ENCODE measurements at places on chromosomes 12 and 14.

- peak; percentile 44 for DNase-seq
- H3K4me1 ChIP-seq, result peaks cover 43% of the 10 kb centered on the region
- no peak overlapping the region for H3K27ac ChIP-seq
- H3K36me3 ChIP-seq, result no peaks in the 10 kb centered on the region
- H3K27me3 ChIP-seq, result no peaks in the 10 kb centered on the region
Observed at GRCh38 chr12:1927051-1927680, 8.7 kb upstream of the CACNA2D4 start.

GRCh38 chr14:103862393-103862782, 15.0 kb upstream of the PPP1R13B start:
- no peak for DNase-seq
- H3K27ac ChIP-seq, result peak overlapping the region; percentile 83
- peaks cover 28% of the 10 kb centered on the region for H3K4me1 ChIP-seq
- no peaks in the 10 kb centered on the region for H3K36me3 ChIP-seq
- H3K4me3 ChIP-seq, result no peak overlapping the region

DNA sequence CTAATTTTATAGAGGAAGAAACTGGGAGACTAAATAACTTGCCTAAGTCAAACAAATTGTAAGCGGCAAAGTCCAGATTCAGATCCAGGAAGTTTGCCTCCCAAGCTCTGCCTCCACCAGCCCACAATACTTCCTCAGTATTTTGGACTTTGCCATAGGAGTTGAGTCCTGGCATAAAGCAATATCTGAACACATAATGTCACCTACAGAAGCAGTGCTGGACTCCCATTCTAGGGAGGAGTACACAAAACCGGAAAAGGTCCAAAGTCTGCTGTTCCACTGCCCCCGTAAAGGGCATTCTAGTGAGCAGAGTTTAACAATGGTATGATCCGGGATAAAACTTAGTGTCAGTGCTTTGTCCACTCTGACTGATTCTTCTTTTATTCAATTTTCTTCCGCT, 340.5 kb downstream of the FUT8 start:
- no peaks in the 10 kb centered on the region for H3K4me1 ChIP-seq
- H3K27me3 ChIP-seq, result no peaks in the 10 kb centered on the region
- no peak for DNase-seq

DNA sequence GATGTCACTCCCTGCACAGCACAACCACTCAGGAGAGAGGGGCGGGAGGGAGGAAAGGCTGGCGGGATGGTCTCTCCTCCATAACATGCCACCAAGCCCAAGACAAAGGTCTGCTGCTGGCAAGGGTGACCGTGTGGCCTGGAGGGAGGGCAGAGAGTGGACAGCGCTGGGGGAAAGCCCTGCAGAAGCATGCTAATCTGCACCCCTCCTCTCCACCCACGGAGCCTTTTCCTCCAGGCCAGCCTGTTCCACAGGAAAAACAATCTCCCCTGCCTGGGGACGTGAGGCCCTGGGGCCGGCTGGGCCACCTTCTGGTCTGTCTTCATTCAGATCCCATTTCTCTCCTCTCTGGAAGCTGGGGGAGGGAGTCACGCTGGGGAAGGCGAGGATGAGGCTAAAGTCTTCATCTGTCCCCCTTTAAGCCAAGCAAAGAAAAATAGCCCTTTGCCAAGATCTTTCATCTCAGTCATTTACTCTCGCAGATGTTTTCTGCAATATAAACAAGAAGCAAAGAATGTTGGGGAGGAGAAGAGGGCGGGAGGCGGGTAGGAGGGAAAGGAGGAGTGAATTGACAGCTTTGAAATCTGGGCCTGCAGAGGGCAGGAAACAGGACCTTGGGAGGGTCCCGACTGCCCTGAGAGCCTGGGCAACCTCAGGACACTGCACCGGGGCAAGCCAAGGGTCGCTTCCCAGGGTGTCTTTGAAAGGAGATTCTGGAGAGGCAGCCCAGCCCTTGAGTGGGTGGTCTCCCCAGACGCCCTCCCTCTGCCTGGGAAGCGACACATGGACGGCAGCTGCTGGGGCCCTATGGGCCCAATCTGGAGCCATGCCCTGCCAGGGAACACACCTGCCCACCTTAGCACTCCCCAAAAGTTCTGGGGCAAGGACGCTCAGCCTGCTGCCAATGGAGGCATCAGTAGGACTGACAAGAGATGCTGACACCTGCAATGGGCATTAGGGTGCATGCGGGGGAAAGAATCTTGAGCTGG, 133.6 kb downstream of the ZFP36L1 start:
- peak; percentile 58 for DNase-seq
- no peaks in the 10 kb centered on the region for H3K4me1 ChIP-seq
- H3K4me3 ChIP-seq, result no peak overlapping the region

All from right atrium auricular region (tissue), 2 donors.